Foreskin keratinocyte (primary cell): ENCODE measurements at places on chromosomes 7 and 10. TPM values are rescaled to one million over a fixed set of nuclear protein-coding genes. Genes with fewer than 3 reads are reported as not detected.
A peak's percentile ranks its signal among the peaks of the same experiment; 100 is the strongest.

The DNAH11 gene
- polyA plus RNA-seq: under 0.01 TPM in 1 of 2 replicates, not detected in the other

The OGDHL gene
- 0.16 and 0.19 TPM in 2 replicates for polyA plus RNA-seq

The TCAF2 gene
- polyA plus RNA-seq: 0.04 and 0.07 TPM in 2 replicates

The CPXM2 gene
- polyA plus RNA-seq: not detected in 2 replicates

The H2BK1 gene
- polyA plus RNA-seq: not detected in 2 replicates

- no peak for DNase-seq
Observed at GRCh38 chr10:67269828-67270227, 344.0 kb downstream of the LRRTM3 start.

GRCh38 chr10:111360260-111360925 lies 283.6 kb downstream of the ADRA2A start:
- no peak for DNase-seq

GRCh38 chr7:120097020-120097419 lies 176.0 kb upstream of the KCND2 start:
- DNase-seq: no peak

DNA sequence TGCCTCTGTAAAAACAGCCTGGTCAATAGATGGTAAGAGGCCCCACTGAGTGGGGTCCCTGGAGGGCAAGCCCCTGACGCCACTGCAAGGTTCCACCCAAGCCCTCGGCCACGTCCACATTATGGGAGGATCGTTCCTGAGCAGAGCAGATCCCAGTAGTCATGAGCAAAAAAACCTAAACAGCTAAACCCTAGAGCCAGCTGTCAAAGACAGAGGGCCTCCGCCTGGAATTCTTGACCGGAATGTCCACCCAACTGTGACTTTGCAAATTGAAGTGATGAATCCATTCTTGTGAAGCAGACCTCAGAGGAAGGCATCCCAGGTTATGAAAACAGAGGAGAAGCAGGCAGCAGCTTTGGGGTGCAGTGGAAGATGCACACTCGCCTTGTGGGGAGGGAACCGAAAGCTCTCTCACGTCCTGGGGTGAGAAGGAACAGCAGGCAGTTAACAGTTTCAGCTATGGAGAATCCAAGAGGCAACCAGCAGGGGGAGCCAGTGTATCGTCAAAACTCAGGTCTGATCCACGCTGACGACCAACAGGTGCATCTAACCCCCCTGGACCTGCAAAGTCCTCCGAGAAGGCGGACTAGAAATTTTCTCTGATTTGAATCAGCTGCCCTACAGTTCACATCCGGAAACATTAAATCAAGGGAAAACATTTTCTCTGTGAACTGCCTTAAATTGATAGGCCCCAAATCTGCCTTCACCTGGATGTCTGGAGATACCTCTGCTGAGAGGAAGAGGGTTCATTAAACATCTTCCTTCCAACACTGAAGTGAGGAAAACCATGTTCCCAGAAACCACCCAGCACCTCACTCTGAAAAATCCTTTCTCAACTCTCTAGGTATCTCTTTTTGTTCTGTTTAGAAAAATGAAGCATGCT lies 139.1 kb upstream of the PFKP start:
- DNase-seq: no peak

DNA sequence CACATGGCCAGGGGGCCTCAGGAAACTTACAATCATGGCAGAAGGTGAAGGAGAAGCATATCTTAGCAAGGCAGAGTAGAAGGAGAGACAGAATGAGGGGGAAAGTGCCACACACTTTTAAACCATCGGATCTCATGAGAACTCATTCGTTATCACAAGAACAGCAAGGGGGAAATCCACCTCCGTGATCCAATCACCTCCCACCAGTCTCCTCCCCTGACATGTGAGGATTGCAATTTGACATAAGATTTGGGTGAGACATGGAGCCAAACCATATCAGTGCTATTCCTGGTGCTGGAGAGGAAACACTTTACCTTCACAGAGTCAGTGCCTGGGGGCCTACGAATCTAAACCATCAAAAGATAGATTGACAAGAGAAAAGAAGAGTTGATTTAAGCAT lies 61.8 kb downstream of the LGI1 start:
- no peak for DNase-seq

- DNase-seq: no peak
Observed at GRCh38 chr7:30646154-30646553, 36.1 kb downstream of the CRHR2 start.

GRCh38 chr7:120874722-120875121 lies 16.8 kb upstream of the TSPAN12 start:
- DNase-seq: no peak

- peak; percentile 39 for DNase-seq
Observed at GRCh38 chr7:92621561-92622023, 31.4 kb upstream of the FAM133B start.

DNA sequence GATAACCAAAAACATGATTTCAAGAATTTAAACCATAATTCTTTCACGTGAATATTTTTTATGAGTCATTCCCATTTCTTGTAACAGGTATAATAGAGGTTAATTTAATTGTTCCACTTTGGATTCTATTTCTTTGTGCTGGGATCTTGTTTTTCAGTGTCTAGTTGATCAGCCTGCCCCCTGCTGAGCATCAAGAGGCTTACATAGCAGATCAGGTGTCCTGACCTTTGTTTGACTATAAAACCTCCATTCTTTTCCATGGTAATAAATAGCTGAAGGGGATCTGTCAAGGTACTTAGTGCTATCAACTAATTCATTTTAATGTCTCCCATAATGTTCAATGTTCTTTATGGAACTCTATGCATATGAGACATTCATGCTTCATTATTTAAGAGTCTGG lies 4.9 kb downstream of the COL17A1 start:
- no peak for DNase-seq

GRCh38 chr7:112116894-112117293 lies 89.3 kb downstream of the DOCK4 start:
- no peak for DNase-seq

DNA sequence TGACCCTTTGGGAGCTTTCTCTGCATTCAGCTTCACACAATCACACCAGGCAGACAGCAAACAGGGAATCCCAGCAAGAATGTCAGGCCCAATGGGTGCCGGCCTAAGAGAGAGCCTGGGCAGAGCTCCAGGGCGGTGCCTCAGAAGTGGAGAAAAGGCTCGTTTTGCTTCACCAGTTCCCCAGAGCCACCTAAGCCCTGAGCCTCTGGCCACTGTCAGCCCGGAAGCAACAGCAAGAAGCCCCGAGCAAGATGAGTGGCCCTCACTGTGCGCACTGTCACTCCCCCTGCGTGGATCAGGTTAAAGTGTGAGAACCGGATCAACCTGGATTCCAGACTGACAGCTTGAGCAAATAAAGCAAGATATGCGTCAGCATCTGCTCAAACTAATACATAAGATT lies 14.7 kb downstream of the CNPY1 start:
- no peak for DNase-seq

DNA sequence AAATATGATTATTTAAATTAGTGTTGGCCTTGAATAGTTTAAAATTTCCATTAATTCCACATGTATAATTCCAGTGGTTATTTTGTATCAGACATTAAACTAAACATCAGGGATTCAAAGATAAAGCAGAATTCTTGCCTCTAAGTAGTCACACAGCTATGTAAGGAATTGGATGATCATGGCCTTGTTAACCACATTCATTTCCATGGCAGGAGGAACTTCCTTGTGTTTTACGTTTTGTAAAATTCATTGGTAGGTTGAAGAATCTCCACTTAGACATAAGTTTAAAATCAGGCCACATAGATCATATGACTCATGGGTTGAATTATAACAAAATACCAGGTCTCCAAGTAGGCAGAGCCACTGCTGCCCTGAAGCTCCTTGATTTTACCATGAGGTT lies 289.7 kb downstream of the PLXDC2 start:
- DNase-seq: no peak

DNA sequence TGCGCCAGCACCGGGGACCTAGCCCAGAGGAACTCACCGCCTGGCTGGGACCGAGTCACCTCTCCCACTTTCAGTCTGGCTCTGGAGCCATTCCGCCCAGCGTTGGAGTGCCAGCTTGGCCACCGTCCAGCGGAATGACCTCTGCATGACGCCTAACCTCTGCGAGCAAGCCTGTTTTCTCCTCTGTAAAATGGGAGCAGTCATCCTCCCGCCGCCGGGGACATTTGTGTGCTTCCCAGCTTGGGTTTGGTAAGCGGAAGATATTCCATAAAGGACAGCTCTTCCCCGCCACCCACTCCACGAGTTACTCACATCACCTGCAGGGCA lies 1.3 kb upstream of the ZCCHC24 start:
- DNase-seq: no peak

DNA sequence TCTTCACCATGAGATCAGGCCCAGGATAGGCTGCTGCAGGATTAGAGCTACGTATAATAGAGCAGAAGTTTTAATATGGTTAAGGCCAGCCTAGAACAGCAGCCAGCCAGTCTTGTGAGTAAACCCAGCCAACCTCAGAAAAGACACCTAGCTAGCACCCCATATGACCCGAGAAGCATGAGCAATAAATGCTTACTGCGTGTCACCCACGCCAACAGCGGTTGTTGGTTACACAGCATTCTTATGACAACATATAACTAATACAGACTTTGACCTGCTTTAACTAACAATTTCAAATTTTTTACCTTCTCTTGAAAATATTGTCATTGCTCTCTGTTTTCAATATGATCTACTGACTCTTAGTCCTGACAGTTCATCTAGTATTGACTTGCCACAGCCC lies 105.7 kb downstream of the HBP1 start:
- DNase-seq: no peak
